ENCODE measurements at places on chromosomes 7 and 10.

DNA sequence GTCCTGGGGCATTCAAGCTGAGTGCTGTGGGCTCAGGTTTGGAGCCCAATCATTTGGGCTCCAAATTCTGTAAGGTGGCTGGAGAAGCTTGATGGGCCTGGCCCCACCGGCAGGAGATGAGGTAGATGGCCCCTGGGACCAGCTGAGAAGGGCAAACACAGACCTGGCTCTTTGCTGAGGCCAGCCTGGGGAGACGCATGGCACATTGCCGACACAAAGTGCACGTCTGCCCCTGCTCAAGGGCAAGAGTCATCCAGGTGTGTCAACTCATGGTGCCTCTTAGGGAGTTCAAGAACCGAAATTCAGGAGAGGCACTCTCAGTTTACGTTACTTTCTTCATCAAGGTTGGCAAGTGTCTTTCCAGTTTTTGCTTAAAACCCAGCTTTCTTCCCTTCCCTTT lies 227.5 kb downstream of the LRMDA start:
- DNase-seq: no peak

GRCh38 chr7:1814089-1814811 lies 144.2 kb downstream of the ELFN1 start:
- DNase-seq: peak; percentile 58

DNA sequence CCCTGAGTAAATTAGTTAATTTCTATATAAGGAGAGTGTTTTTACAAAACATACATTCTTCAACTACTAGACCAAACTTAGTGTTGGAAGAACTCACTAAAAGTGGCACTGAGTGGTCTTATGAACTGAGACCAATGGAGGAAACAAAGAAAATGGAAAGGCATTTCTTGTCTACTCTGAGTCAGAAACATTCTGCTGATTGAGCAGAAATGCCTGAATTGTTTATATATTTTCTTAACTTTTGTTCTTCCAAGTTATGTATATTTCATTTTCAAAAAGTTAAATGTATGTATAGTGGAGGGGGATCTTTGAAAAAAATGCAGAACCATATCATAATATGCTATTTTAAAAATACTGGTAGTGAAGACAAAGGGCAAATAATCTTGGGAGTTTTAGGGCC lies 320.7 kb downstream of the HGF start:
- DNase-seq: no peak

- no peak for DNase-seq
Measured at GRCh38 chr10:97597778-97598177, 8.3 kb downstream of the C10orf62 start.

DNA sequence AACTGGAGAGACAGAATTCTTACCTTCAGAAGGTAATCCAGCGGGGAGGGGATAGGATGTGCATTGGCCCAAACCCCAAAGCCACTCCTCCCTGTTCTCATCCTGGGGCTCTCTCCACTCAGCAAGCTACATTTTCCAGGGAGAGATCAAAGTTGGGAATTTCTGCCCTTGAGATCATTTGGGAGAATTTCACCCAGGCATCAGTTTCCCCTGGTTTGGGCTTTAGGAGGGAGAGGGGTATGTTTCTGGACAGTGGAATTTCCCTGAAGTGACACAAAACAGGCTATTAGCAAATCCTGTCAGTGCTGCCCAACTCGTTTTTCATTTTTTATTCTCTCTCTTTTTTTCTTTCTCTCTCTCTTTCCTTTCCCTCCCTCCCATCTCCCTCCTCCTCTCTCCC lies 35.7 kb downstream of the CYP17A1 start:
- DNase-seq: no peak

Data from activated effector memory CD4-positive, alpha-beta T cell treated with anti-CD3 and anti-CD28 coated beads, Interleukin-2, amount 50 U/mL, for 16 hours (primary cell).